ENCODE measurements at places on chromosomes 7 and 10. TPM values are rescaled to one million over a fixed set of nuclear protein-coding genes. Genes with fewer than 3 reads are reported as not detected.

DNA sequence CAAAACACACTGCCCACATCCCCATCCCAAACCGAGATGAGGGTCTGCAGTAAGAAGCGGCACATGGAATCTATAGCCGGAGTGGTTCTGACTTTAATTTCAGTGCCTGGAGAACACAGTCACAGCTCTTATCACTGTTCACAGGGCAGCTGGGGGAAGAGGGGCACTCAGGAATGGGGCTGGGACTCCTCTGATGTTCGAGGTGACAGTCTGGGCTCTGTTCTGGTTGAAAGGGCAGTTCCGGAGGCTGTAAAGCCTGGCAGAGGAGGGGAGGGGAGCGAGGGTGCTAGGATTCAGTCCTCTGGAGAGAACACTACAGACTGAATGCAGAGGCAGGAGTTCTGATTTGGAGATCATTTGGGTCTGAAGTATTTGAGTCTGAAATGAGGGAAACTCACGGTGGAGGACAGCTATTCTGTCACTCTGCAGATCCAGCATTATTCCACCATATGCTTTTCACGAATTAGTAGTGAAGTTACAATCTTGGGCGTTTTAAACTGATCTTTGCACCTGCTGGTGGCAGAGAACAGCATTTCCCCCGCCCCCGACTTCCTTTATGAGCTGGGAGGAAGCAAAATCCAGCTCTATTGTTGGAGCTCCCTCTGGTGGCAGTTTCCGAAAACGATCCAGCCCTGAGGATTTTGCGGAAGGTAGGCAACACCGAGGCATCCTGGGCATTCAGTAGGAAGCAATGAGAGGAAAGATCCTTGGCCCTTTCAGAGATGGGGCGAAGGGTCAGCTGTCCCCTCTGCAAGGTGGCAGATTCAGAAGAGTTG, 22.7 kb upstream of the KCNK18 start:
- DNase-seq = peak; percentile 83

- no peak for DNase-seq
These were observed 54.5 kb upstream of the DNAJB6 start for GRCh38 chr7:157282141-157282801.

DNA sequence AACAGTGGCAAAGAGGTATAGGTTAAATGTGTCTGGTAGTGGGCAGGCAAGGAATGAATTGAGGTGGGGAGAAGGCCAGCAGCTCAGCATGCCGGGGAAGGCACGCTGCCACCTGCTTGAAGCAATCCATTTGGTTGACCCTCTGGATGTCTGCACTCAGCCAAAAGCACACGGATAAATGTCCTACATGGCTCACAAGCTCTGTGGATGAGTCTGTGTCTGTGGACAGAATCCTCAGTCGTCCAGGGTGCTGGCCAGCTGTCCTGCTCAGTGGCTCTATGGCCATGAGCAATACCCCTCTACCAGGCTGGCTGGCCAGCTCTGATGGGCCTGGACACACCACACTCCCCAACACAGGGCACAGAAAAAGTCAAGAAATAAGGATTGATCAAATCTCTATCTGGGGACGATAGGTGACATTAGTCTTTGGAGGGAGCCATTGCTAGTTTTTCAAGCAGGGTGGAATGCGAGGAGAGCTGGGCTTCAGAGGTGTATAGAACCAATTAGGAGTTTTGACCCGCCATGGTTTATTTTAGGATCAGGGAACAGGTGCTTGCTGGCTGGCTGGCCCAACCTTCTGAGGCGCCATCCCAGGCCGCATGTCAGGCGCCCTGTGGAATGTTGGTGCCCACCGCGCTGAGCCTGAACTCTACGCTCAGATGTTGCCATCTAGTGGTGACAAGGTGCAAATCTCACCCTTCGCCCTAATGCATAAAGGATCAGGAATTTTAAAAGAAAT, 493.4 kb downstream of the TNS3 start:
- DNase-seq = no peak

GRCh38 chr10:66180581-66181318, 745.1 kb upstream of the LRRTM3 start:
- no peak for DNase-seq

DNA sequence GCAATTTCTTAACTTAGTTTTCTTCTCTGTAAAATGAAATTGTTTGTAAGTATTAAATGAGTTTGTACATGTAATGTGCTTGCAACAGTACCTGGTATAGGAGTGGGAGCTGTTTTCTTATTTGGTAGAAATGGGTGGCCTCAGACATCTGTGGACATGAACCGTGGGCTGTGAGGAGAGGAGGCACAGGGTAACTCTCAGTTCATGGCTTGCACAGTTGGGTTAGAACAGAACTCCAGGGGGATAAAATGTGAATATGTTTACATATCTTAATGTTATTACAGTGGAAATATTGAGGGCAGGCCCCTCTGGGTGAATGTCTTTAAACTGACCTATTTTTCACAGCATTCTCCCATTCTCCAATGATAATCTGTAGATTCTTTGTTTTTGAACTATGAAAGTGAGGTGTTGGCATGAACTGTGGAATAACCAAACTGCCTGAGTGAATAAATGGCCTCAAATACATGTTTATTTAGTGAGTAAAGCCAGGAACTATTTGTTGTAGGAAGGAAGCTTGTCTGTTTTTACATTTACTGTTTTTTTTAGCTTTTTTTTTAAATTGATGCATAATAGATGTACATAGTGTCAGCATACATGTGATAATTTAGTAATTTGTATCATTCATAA, 2.6 kb downstream of the ABCA13 start:
- no peak for DNase-seq

DNA sequence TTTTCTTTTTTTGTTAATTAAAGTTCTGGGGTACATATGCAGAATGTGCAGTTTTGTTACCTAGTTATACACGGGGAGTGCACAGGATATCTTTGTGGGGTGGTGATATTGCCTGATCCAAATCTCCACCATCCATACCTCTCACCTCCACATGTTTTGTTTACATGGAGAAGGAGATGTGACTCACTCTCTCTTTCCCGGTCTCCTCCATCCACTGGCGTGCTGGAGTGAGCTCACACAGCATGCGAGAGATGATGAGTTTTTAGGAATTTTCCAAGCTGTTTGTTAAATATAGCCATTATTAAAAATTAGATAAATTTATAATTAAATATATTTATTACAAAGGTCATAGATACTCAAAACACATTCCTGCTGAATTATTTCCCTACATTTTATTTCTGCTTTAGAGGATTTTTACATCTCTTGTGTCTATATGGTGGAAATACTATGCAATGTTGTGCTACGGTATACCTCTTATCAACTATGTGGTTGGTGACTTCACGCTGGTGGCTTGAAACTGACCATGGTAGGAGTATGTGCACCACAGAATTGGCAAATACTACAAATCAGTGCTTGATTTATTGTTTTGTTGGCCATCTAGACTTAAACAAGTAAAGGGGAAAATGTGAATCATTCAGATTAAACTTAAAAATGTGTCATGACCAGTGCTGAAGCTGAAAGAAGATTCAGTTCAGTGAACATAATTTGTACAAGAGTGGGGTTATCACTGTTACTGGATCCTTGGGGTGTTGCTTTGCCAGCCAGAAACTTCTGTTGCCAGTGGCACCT, 107.9 kb upstream of the FAM180A start:
- no peak for DNase-seq

- no peak for DNase-seq
These were observed 218.6 kb upstream of the TAC1 start for GRCh38 chr7:97513326-97513725.

DNA sequence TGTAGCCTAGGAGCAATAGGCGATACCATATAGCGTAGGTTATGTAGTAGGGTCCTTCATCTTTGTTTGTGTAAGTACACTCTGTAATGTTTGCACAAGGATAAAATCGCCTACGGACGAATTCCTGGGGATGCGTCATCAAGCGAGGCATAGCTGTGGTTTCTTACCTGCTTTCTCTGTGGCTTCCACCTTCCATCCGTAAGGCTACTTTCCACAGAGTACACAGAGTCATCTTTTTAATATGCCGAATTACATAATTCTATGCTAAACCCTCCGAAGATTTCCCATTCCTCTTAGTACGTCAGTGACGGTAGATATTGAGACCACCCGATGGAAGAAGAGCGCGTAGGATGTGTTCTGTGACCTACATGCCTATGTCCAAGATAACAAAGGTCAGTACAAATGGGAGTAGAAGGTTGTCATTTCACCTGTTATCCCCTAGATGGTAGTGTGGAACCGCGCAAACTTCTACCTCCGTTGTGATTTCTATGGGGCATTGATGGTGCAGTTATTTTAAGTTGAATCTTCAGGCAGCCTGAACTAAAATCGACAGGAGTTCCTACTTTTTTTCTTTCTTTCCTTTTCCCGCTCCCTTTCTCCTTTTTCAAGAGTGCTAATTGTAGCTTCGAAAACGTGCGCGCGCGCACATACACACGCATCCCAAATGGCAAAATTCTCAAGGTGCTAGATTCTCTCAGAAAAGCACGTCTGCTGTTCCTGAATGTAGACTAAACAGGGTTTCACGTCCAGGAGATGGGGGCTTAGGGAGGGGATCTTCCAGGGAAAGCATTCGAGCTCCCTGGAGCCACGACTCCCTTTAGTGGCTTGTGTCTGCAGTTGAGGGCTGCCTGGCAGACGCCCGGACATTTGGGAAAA, 111.7 kb upstream of the MBL2 start:
- DNase-seq = peak; percentile 51

DNA sequence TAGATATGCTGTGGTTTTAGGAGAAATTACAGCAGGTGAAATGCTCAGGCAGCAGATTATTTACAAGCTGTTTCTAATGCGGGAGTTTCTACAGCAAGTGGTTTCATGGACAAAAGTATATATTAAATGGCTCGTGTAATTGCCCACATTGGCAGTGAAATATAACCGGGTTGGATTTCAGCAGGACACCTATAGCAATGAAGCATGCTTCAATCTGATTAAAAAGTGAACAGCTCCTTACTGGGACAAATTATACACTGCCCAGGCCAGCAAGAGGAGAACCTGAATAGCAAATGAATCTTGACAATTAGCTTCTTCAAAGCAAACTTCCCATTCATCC, 35.2 kb upstream of the LYZL1 start:
- no peak for DNase-seq

GRCh38 chr10:107666214-107666613, 501.7 kb upstream of the SORCS1 start:
- DNase-seq = no peak

DDX56 gene
- 31.8 TPM for total RNA-seq

HECW1 gene
- 0.28 TPM for total RNA-seq

HOXA1 gene
- 0.09 TPM for total RNA-seq

EBF3 gene
- total RNA-seq = not detected

CHCHD2 gene
- total RNA-seq = 273 TPM
